ENCODE measurements at places on chromosomes 3 and 15.

DNA sequence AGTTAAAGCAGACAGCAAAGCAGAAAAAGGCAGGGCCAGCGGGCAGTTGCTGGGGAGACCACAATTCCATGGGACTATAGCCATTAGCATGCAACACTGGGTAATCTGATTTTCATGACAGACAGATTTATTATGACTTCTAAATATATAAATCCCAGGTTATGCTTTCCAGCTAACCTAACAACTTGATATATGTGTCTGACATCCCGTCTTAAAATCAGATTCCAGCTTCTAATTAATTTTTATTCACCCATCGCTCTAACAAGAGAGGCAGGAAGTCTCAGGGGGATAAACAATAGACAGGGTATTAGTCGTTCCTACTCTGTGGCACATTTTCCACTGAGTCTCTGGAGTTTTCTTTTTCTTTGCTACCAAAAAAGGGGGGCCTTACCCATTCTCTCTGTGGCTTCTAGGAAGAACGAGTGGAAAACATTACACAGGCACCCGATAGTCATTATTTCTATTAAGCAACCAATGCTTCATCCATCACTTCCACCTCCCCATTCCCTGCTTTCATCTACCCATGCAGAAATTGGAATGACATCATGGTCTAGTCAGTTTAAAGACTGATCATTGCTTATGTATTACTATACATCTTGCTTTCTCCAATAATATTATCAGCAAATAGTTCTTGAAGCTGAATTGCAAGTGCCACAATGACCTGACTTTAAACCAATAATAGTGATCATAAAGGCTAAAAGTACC is 173.1 kb downstream of the FHIT start:
- DNase-seq: no peak

GRCh38 chr3:99700631-99701268 is 62.4 kb downstream of the COL8A1 start:
- DNase-seq: no peak

- DNase-seq: no peak
Measured at GRCh38 chr3:55619046-55619808, 132.1 kb upstream of the WNT5A start.

- no peak for DNase-seq
Measured at GRCh38 chr3:194135516-194135805, 487 bp upstream of the HES1 start.

DNA sequence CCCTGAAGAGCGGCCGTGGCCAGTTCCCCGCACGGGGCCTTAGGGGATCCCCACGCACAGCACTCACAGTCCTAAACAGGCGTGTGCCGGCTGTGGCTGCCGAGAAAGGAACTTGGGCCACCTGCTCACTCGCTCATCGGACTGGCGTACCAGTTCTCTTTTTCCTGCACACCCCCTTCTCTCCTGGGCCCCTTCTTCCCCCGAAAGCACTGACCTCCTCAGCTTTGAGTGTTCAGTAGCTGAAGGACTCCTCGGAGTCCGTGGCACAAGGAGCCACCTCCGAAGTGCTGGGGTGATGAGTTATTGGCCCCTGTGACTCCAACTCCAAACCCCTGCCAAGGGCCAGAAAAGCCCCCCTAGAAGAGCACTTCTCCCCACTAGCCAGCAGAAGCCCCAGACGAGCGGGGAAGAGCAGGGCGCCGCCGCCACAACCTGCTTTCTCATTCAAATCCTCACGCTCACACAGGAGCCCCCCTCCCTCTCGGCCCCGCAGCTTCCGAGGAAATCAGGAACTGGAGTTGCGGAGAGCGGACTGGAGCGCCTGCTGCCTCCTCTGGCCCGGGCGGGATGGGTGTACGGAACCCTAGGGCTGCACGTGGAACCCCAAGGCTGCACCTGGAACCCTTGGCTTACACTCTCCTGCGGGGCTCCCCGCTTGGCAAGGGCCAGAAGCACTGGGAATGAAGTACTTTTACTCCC is at the start of gene PLCH1:
PLCH1 (minus strand) TSS at position 446 of the 699 bp plus-strand sequence. CDS start 40,847 bp downstream, outside the sequence.
- DNase-seq: peak; percentile 10

DNA sequence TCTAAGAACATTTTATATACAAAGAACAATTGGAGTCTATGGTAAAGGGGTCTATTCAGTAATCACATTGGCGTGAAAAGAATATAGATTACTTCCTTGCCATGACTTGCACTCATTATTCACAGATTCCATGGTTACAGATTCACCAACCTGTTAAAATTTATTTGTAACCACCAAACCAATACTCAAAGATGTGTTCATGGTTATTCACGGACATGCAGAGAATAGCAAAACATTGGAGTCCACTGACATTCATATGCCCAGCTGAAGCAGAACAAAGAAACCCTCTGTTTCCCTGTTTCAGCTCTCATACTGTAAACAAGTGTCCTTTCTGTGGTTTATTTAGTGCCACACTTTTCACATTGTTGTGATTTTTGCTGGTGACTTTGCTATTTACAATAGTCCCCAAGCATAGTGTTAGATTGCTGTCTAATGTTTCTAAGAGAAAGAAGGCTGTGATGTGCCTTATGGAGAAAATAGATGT is 185.8 kb upstream of the TTC14 start:
- DNase-seq: no peak

GRCh38 chr3:8278448-8278847 is 223.2 kb upstream of the LMCD1 start:
- no peak for DNase-seq

GRCh38 chr3:127139601-127140500 is 53.1 kb upstream of the PRR23E start:
- DNase-seq: no peak

- DNase-seq: no peak
Measured at GRCh38 chr3:176584413-176585176, 612.7 kb downstream of the TBL1XR1 start.

- DNase-seq: no peak
Measured at GRCh38 chr3:42699511-42699971, 3.1 kb downstream of the HHATL start.

GRCh38 chr3:147256739-147257138 is 149.6 kb downstream of the ZIC4 start:
- no peak for DNase-seq

- DNase-seq: no peak
Measured at GRCh38 chr3:195348426-195349115, 77.6 kb upstream of the XXYLT1 start.

- no peak for DNase-seq
Measured at GRCh38 chr15:70062321-70062956, 35.3 kb downstream of the TLE3 start.

DNA sequence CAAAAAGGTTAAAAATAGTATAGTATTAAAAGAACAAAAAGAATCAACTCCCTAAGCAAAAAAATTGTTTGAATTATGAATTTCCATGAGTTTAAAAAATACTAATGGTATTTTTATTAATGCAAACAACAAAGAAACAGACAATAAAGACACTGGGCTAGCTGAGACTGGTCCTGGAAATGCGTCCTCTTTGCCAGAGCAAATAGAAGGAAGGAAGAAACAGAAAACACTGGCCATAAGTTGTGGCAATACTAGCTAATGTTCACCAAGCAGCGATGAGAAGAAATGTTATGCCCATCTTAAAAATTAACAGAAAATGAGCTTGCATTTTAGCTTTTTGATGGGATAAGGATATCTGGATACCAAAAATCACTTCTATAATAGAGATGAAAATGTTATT is 88.6 kb downstream of the TBL1XR1 start:
- DNase-seq: no peak

GRCh38 chr3:42691816-42692666 is 6.7 kb downstream of the KLHL40 start:
- no peak for DNase-seq

DNA sequence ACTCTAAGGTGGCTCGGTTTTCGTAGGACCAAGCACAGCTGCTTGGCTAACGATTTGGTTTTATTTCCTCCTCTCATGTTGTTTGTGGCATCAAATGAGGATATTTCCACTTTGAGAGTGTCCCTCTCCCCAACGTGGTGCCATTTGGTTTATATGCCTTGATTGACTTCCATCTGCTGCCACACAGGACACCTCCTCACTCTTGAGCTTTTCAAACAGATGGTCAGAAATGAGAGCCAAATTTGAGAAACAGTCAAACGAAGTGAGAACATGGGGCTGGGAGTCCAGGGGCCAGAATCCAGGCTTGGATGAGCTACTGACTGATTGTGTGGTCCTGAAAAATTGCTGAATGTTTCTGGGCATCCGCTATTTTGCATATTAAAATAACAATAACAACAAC is 43.5 kb downstream of the CEMIP start:
- no peak for DNase-seq

DNA sequence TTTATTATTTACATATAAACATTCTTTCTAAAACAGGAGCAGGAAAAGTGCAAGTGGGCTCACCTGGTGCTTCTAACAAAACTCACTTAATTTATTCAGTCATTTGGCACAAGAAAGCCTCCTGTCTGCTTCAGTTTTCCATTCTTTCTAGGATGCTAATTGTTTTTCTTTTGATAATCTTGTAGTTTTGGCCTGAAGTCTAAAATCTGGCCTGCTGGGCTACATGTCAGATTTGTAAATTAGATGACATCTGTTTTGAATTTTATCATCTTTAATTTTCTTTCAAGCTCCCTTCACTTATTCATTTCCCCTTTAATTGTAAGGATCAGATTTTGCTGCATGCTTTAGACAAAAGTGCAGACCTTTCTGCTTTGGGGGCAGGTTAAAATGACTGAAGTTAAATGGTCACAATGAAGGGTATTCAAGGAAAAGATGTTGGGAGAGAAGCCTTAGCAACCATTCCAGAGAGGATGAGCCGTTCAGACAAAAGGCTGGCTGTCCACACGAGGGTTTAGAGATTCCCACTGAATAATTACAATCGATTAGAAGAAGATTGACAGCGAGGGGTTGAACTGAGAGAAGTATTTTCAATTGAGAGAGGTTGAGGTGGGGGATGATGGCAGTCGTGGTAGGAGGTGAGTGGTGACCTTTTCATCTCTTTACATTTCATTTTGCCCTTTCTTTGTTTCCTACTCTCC is 59.9 kb upstream of the PTX3 start:
- no peak for DNase-seq

GRCh38 chr3:76199382-76199781 is 414.0 kb upstream of the ZNF717 start:
- DNase-seq: no peak

GRCh38 chr15:56491110-56491722 is 26.3 kb upstream of the MNS1 start:
- DNase-seq: no peak

DNA sequence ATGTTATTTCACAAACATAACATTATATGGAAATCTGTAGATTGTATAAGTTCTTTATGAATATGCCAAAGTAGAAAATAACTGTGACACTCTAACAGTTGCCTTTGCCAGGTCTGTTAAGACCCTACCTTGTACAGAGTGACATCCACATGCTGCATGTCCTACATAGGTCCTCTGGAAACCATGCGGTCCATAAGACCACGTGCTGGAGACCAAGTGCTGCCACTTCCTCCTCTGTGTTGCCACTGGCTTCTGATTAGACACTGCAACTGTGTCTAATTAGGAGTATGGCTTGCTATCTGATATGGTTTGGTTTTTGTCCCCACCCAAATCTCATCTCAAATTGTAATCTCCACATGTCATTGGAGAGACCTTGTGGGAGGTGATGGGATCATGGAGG is 855.5 kb upstream of the SEMA6D start:
- DNase-seq: no peak

DNA sequence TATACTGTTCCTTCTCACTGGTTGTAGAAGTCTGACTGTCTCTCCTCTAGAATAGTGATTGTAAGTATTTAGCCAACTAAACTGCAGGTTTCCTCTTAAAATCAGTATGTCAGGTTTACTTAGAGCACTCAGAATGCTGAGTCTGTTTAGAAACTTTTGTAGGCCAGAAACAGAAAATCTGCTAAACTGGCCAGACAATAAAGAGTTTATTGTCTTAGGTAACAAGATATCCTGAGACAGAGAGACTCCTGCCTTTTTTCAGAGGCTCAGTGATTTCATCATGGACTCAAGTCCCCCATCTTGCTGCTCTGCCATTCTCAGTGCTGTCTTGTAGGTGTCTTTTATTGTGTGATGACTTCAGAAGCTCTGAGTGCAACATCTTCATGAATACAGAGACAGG is 279.0 kb downstream of the MFSD1 start:
- DNase-seq: no peak

DNA sequence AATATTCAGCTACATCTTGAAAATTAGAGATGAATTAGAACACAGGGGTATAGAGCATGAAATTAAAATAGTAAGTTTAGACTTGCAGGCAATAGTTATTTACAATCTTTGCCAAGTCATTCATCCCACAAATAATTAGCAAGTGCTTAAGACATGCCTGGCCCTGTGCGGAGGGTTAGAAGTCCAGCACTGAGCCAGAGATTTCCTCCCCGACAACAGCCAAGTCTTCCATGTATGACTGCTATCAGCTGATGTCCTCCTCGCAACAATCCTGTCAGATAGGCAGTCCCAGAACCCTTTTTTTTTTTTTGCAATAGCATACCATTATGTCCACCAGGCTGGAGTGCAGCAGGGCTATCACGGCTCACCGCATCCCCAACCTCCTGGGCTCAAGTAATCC is 14.6 kb downstream of the SIN3A start:
- DNase-seq: no peak

DNA sequence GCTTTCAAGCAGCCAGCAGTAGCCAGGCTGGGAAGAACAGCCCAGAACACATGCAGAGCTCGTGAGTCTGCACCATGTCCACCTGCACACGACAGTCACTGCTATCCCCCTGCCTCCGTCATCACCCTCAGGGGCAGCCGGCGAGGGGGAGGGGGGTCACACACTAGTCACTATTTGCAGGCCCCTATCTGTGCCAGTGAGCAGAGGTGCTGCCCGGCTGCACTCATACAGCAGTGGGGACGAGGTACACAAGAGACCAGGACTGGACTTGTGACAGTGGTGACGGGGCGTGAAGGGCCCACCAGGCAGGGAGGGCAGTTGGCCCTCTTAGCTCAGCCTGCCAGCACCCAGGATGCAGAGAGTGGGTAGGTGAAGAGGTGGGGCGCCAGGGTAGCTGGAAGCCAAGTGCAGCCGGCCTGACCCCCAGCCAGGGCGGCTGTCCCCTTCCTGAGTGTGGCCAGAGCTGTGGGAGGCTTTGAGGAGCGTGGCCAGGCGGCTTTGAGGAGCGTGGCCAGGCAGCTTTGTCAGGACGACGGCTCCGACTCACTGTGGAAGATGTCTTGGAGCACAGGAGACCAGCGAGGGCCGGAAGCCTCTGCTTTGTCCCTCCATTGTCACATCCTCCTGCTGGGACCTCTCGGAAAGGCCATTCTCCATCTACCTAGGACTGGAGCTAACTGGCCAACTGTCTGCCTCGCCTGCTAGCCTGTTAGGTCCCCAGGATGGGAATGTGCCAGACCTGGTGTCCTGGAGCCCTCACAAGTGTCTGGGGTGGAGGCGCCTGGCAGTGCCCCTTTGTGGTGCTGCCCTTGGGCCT is 52.1 kb upstream of the FGD5 start:
- no peak for DNase-seq

DNA sequence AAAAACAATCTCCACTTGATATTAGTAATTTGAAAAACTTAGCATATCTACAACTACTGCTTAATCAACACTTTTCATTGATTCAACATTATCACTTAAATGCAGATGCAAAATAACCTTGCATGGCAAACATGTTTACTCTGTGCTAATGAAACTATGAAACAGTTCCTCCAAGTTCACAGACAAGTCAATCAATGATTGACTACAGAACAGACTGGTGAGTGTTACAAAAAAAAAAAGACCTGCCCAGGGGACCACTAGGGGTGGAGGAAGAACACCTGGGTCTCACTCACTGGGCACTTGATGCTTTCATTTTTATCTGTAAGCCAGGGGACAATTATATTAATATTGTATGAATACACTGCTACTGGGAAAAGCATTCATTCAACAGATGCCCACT is 4.3 kb upstream of the NR2C2 start:
- DNase-seq: no peak

- no peak for DNase-seq
Measured at GRCh38 chr15:98369081-98369716, 279.1 kb upstream of the IGF1R start.

- DNase-seq: no peak
Measured at GRCh38 chr15:68829068-68829467, 8.4 kb upstream of the ANP32A start.
